ENCODE measurements at places on chromosomes 6 and 20. TPM values are rescaled to one million over a fixed set of nuclear protein-coding genes. Genes with fewer than 3 reads are reported as not detected.

- no peak for DNase-seq
Observed at GRCh38 chr6:148818939-148819575, 72.2 kb downstream of the UST start.

SLC22A3 gene
- 21.4 TPM for total RNA-seq

DNA sequence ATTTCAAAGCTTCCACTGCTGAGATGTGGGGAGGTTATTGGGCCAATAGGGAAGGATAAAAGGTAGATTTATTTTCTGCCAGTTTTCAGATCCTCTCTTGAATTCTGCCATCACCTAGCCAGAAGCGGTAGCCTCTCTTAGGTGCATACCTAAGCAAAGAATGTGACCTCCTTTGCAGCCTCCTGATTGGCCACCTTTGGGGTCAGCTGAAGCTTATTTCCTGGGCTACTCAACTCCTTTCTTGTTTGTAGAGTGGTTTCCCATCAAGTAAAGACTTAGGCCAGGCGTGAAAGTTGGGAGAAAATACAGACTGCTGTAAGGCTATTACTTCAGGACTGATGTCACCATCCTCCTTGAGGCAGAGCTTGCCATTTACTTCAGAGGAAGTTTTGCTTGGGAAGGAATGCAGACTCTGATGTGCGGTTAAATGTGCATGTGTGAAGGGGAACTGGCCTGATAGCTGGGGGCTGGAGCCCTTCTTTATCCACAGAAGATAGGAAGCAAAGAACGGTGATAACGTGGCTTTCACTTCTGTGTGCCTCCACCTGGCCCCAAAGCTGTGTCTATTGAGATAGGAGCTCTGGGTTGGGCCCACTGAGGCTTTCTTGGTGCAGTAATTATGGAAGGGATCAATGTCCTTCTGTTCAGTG is 70.1 kb downstream of the TRMT11 start:
- no peak for DNase-seq

- DNase-seq: peak; percentile 92
Observed at GRCh38 chr20:40689100-40689942, at the start of gene MAFB. Gene MAFB, minus strand, starts transcription at chr20:40689236. Its CDS starts 386 bp downstream, at chr20:40688850.

KIFC1 gene
- 9.5 TPM for total RNA-seq

GRCh38 chr6:122622479-122622878 is 12.3 kb downstream of the PKIB start:
- no peak for DNase-seq

HLA-DRA gene
- total RNA-seq: 92.8 TPM

GRCh38 chr20:32562495-32562911 is 22.6 kb downstream of the NOL4L start:
- DNase-seq: no peak

- no peak for DNase-seq
Observed at GRCh38 chr20:40670253-40670652, 18.8 kb downstream of the MAFB start.

VSTM2L gene
- 4.1 TPM for total RNA-seq

GRCh38 chr6:50070101-50070500 is 20.4 kb upstream of the DEFB112 start:
- no peak for DNase-seq

DNA sequence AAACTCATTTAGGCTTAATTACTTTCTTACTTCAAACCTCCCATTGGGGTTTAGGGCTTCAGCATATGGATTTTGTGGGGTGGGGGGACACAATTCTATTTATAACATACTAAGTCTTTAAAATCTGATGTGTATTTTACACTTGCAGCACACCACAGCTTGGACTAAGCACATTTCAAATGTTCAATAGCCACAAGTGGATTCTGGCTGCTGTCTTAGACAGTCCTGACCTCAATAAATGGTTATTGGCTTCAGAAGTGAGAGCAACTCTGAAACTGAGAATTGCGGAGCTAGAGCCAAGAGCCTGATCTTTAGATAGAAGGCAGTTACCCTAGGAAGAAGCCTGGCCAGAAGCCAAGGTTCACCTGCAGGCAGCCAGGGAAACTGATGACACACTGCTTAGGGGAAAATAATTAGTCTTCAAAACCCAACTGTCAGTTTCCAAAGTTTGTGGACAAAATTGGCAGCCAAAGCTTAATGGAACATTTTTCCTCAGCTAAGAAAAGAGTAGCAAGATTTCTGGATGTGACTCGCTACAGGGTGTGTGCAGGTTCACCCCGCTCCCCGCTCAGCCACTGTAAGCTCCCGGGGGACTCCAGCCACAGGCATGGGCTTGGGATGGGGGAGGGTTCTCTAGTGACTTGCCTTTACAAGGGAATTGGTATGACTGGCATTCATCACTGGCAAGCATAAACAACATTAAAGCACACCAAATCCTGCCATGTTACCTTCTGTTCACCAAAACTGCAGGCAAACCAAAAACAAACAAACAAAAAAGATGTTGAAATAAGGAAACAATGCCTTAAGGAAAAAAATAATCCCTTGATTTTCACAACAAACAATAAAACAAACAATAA is 219.8 kb downstream of the TFAP2A start:
- DNase-seq: no peak

CRISP3 gene
- total RNA-seq: 7.4 TPM

- DNase-seq: no peak
Observed at GRCh38 chr20:697826-698225, 22.2 kb upstream of the SCRT2 start.

Measured in skin of body (tissue), 3 donors.